ENCODE measurements at places on chromosomes 16 and 17.

DNA sequence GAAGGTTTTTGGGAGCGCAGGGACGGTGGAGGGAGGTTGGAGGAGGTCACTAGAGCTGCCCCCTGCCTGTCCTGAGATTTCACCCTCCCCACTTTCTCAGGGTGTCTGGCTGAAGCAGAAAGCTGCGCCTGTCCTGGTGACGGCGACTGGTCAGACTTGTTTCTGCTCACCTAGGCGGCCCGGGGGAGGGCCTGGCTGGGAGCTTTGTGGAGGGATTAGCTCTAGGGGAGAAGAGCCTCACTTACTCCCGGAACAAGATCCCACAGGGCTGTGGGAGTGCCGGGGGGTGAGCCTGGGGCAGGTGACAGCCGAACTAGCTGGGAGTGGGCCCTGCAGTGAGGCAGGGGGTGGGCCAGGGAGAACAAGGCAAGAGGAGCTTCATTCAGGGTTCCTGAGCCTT is 11.5 kb downstream of the NHERF1 start:
- no peak for DNase-seq

DNA sequence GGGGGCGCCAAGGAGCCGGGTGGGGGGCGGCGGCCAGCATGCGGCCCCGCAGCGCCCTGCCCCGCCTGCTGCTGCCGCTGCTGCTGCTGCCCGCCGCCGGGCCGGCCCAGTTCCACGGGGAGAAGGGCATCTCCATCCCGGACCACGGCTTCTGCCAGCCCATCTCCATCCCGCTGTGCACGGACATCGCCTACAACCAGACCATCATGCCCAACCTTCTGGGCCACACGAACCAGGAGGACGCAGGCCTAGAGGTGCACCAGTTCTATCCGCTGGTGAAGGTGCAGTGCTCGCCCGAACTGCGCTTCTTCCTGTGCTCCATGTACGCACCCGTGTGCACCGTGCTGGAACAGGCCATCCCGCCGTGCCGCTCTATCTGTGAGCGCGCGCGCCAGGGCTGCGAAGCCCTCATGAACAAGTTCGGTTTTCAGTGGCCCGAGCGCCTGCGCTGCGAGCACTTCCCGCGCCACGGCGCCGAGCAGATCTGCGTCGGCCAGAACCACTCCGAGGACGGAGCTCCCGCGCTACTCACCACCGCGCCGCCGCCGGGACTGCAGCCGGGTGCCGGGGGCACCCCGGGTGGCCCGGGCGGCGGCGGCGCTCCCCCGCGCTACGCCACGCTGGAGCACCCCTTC is 484 bp downstream of the FZD2 start:
- DNase-seq = no peak

DNA sequence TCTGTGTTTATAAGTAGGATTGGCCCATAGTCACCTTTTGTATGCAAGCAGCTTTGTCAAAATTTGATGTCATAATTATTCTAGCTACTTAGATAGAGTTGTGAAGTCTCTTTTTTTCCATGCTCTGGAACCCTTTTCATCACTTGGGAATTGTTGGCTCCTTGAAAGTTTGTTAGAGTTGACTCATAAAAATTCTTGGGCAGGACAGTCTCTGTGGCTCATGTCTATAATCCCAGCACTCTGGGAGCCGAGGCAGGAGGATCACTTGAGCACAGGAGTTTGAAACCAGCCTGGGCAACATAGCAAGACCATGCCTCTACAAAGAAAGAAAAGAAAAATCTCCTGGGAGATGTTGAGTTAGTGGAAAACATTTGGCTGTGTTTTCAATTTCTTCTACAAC is 45.7 kb upstream of the MRC2 start:
- DNase-seq = no peak

DNA sequence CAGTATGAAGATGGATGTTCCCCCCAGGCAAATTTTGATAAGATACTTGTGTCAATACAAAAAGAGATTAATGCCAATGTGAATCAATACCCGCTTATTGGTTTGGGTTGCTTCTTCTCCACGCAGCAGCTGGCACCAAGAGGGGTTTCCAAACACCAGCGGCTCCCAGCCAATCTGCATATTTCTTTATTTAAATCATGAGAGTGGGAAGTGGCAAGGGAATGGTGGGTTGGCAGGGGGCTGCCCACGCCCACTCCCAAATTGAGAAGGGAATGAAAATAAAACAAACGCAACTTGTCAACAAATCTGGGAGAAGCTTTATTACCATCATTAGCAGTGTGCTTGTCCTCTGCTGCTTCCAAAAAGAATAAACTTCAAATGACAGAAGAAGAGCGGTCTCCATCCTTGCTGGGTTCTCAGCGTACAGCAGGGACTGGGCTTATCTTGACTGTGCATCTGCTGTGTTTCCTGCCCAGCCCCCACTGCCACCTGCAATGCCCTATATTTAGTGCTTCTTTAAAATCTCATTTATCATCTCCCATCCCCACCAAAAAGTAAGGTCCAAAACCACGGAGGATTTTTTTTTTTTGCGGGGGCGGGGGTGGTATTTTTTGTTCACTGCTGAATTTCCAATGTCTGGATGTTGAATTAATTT is 34.9 kb upstream of the C16orf78 start:
- DNase-seq = no peak

- DNase-seq = no peak
Measured at GRCh38 chr17:77735081-77735565, 223.4 kb upstream of the TNRC6C start.
